ENCODE measurements at places on chromosomes 11 and 22.

DNA sequence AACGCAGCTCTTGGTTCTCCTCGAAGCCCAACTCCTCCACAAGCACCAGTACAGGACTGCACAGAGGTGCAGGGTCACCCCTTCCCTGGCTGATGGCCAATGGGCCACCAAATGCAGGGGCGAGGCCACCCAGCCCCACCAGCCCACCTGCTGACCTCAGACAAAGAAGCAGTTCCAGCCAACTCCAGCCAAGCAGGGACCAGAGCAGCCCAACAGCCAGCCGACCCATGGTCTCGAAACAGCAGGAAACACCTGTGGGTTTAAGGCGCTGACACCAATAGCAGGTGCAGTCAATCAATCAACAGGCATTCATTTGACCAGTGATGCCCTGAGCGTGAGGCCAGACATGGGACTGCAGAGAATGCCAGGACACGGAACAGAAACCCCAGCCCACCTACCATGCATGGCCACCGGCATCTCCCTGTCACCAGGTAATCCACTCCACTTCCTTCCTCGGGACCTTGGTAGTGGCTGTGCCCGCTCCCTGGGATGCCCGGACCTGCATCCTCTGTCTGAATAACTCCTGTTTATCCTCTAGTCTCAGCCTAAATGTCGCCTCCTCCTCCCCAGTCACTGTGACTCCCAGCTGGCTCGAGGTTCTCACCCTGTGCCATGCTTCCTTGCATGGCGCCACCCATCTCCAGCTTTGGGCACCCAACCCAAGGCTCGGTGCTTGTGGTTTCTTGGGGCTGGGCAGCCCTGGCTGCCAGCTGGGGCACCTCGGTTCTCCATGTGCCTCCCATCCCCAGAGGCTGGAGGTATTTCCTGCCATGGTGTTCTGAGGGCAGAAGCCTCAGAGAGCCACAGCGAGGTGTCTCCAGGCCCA, 1475.4 kb downstream of the BRD1 start:
- no peak for DNase-seq

DNA sequence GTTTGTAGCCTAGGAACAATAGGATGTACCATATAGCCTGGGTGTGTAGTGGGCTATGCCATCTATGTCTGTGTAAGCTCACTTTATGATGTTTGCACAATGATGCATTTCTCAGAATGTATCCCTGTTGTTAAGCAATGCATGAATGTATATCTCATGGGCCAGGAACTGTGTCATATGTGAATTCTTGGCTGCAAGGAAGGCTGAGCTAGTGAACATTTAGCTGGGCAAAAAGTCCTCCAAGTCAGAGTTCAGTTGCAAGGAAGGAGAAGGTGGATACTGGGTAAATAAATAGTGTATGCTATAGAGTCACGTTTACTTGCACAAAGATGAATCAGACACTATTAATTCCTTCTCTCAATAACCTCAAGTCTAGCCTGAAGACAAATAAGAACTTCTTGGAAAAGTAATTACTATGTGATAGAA, 136.1 kb downstream of the EHF start:
- no peak for DNase-seq

DNA sequence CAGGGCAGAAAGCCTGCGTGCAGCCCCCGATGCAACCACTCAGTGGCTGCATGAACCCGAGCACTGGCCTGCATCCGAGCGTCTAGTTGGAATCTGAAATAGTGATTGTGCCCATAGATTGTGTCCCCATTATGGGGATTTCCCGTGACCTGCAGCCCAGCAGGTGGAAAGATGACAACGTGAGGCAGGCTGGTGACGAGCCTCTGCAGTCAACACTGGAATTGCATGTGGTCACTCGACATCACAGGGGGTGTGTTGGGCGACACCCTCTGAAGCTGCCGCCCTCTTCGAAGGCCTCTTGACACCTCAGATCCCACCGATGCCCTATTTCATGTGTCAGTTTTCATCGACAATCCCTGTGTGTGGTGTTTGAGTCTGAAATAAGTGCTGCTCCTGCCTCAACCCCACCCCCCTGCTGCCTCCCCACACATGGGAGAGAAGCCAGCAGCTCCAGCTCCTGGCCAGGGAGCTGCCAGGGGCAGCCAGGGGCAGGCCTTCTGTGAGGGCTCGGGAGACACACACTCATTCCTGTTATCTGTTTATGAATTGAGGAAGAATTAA, 172.0 kb upstream of the B3GAT1 start:
- no peak for DNase-seq

- no peak for DNase-seq
These were observed 481.7 kb upstream of the CADM1 start for GRCh38 chr11:115985896-115986295.

- DNase-seq: peak; percentile 56
These were observed 6.8 kb downstream of the GTSE1 start for GRCh38 chr22:46303347-46303965.

DNA sequence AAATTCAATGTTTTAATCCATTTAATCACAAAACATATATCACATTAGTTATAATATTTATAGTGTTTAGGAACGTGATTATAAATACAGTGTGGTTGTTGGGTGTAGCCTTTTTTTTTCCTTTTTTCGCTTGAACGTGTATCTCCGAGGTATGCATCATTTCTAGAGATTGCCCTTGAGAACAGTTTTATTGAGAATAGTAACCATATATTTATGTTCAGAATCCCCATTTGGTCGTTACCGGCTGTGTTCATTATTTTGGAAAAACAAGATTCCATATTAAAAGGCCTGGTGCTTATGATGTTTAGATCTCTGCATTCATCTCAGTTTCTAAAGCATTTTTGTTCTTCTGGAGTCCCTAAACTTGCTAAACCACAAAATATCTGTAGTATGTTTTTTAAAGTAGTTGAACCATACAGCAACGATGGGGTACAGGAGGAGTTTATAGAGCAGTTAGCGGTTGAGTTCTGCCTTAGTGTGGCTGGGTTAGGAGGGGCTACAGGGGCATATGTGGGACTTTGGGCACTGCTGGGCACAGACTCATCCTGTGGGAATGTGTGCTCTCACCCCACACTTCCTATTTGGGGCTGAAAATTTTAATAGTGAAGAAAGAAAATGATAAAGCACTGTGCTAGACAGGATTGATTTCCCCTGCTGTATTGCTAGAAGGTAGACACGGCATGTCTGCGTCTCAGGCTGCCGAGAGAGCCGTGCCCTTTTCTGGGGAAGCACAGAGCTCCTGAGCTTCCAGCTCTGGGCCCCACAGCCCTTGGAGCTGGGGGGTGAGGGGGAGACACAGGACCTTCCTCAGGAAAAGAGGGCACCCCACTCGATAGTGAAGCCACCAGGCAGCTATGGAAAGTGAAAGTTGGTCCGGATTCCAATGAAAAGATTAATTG, 81.5 kb upstream of the PPARA start:
- DNase-seq: peak; percentile 97

- no peak for DNase-seq
These were observed 378.4 kb upstream of the PITPNB start for GRCh38 chr22:28297504-28297903.

- peak; percentile 23 for DNase-seq
These were observed 48.4 kb upstream of the WNT7B start for GRCh38 chr22:46025225-46025972.

DNA sequence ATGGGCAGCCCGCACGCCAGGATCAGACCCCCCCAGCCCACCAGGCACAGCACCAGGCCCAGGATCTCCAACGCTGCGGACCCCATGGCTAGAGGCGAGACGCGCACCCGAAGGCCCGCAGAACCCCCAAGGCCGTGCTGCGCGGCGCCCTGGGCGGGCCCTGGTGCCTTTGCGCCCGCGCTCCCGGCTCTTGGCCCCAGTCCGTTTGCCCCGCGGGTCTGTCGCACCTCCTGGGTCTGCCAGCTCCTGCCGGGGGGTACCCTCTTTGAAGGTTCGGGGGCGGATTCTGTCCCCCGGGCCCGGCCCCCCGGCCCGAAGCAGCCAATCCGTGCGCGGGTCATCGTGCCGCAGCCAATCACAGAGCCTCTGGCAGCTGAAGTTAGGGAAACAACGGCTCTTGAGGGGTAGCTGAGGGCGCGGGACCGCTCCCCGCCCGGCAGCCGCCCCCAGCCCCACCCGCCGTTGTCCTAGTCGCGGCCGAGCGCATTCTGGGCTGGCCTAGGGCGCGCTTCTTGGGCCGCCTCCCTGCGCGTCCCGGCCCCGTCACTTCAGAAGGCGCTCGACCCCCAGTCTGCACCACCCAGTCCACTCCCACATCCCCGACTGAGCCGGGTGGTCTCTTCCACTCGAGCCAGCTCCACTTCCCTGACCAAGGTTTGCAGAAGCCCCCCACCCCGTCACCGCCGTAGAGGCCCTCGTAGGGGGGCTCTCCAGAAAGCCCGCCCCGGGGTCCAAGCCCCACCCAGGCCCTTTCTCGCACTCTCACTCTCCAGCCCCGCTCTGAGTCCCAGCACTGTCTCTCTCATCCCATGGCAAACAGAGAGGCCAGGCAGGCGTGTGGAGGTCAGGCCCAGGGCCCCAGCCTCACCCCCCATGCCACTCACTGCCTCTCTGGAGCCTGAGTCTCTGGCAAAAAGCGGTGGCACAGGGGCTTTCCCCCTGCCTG, at the start of gene CLDN5:
TSS of gene CLDN5 (minus strand) at position 241 of the 946 bp plus-strand sequence. CDS start at position 86, 155 bp downstream.
- peak; percentile 43 for DNase-seq

- DNase-seq: no peak
These were observed 79.9 kb downstream of the MS4A13 start for GRCh38 chr11:60594998-60595642.

DNA sequence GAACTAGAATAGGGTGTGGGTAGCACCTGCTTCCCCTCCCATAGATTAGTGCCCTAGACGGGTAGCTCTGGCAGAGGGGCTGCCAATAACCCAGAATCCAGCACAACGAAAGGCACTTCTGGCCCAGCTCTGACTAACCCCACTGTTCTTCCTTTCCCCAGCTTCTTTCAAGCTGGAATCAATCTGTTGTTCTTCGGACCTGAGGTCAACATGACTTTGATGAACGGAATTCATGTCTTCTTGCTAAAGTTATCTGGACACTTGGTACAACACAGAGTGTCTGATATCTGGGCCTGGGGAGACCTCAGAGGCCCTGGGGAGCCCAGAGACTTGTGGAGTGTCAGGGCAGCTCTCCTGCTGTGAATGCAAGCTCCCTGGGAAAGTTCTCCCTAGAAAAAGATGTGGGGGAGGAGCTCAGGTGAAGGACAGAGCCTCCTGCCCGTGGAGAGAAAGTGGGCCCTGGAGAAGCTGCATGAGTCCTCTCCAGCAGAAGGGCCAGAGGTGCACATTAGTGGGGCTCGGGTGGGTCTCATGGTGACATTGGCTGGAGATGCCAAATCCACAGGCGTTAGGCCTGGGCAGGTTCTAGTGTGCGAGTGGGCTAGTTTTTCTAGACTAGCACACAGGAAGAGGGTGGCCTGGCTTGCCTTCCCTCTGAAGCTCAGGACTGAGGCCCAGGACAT, 6.3 kb downstream of the KCNJ11 start:
- DNase-seq: peak; percentile 51

DNA sequence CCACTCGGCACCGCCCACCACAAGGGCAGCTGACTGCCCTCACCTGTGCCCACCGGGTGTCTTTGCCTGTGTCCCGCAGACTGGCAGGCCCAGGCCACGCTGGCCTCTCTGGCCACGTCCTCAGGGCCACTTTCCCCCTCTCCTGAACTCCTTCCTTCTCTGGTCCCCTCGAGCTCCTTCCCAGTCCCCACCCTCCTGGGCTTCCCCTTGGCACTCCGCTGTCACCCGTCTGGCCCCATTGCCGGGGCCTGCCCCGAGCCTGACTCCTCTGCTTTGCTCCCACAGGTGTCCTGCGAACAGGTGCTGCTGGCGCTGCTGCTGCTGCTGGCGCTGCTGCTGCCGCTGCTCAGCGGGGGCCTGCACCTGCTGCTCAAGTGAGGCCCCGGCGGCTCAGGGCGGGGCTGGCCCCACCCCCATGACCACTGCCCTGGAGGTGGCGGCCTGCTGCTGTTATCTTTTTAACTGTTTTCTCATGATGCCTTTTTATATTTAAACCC, 14.2 kb downstream of the MCAT start:
- DNase-seq: no peak

- no peak for DNase-seq
These were observed 44.0 kb downstream of the FEZ1 start for GRCh38 chr11:125452125-125452470.

GRCh38 chr11:109093354-109093753, 328.6 kb upstream of the C11orf87 start:
- no peak for DNase-seq

DNA sequence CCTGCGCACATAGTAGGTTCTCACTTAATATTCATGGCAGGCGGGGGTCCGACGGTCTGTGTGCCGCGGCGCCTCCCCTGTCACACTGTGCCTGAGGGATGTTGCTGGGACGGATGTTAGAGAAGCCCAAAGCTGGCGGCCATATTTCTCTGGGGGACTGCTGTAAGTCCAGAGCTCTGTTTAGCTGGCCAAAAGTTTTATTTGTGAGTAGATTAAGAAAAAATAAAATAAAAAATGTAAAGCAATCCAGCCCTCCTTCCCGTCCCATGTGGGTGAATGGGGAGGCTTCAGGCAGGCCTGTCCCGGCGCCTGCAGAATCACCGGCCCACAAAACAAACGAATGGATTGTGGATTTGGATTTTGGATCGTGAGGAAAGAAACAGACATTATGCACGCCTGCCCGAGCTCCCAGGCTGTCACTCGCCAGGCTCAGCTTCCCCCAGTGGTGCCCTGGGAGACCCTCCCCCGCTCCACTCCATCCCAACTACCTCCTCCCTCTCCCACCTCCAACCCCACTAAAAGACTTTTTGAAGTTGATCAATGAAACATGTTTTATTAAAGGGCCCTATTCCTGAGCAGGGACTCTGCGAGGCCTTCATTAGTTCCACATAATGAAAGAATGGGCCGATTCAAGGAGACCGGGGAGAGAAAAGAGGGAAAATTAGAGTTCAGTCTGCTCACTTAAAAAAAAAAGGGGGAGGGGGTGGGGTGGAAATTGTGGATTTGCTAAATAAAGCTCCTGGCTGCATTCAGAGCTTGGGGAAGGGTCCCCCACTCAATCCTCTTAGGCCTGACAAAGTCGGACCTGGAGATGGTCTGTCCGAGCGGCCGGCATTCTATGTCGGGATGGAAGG, 20.4 kb upstream of the SCUBE1 start:
- DNase-seq: no peak

- no peak for DNase-seq
These were observed 188.9 kb downstream of the BCR start for GRCh38 chr22:23369054-23369685.

- DNase-seq: no peak
These were observed 924.6 kb upstream of the FAT3 start for GRCh38 chr11:91299980-91300379.

- no peak for DNase-seq
These were observed 6.2 kb downstream of the ZP1 start for GRCh38 chr11:60873533-60873932.

DNA sequence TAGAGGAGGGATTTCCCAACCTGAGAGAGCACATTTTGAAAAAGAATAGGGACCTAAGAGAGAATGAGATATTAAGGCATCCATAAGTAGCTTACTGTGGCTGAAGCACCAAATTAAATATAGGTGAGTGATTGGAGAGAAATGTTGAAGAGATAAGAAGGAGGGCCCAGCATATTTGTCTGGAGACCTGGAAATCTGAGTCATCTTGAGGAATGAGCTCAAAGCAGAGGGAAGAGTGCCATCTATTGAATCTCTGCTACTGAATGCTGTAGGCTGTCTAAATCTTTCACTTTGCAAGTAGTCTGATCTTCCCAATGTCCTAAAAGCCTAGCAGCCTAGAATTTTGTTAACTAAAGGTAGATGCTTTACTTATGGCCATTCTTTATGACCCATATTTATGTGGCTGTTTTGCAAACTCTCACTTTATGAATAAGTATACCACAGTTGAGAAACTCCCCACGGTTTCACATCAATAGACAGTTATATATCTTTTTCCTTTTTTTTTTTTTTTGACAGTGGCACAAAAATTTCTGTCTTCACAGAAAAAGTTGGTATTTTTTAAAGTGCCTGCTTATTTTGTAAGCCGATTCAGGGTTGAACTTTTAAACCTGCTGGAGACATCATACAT, 2093.5 kb downstream of the LRRC4C start:
- no peak for DNase-seq

Data from EH (cell line).